Activated CD8-positive, alpha-beta T cell treated with anti-CD3 and anti-CD28 coated beads for 36 hours (primary cell): ENCODE measurements at places on chromosomes 2 and 18. TPM values are rescaled to one million over a fixed set of nuclear protein-coding genes. Genes with fewer than 3 reads are reported as not detected.

Gene BOK
- 0.22 TPM for total RNA-seq

Gene RFX8
- not detected for total RNA-seq

Gene COLEC11
- 0.49 TPM for total RNA-seq

Gene SIX2
- not detected for total RNA-seq

Gene TCF7L1
- total RNA-seq = not detected

Gene SPC25
- total RNA-seq = 32.0 TPM

- H3K27ac ChIP-seq = peak overlapping the region; percentile 92
- no peaks in the 10 kb centered on the region for H3K27me3 ChIP-seq
- peak overlapping the region; percentile 71 for H3K4me3 ChIP-seq
- peaks cover 25% of the 10 kb centered on the region for H3K36me3 ChIP-seq
- DNase-seq = no peak
Observed at GRCh38 chr2:37600735-37601134, 70.7 kb downstream of the CDC42EP3 start.

DNA sequence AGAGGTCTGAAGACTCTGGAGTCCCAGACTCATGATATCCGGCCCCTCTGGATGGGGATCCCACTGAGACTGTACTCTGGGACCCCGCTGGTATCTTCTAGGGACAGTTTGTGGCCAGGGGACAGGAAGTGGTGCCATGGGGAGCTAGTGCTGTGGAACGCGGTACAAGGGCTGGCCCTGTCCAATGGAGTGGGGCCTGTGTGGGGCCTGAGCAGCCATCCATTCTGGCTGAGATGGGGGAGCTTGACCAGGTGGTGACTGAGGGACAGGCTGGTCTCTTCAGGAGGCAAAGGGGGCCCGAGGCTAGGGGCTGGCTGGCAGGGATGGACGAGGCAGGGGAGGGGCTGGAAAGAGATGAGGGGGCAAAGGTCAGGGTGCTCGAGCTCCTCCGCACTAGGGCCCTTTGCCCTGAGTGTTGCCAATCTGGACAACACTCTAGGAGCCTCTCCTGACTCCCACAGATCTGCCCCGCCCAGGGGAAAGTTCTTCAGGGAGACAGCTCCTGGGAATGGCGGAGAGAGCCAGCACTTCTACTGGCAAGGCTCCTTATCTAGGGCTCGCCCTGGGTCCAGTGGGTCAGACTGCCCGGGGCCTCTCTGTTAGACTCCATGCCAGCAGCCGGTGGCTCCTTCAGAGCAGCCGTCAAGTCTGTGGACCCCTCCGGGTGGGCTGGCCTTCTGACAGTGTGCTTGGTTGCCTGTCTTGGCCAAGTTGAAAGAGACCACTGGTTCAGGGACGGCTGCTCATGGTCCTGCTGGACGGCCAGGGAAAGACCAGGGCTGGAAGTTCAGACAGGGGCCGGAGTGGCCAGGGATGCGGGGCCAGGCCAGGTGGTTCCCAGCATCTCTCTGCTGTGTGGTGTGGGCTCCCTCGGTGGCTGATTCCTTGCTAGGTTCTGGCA, 12.3 kb downstream of the MALL start:
- DNase-seq = no peak
- H3K4me1 ChIP-seq = peaks cover 3% of the 10 kb centered on the region
- no peak overlapping the region for H3K4me3 ChIP-seq
- H3K27me3 ChIP-seq = peaks cover 29% of the 10 kb centered on the region
- H3K36me3 ChIP-seq = no peaks in the 10 kb centered on the region

GRCh38 chr2:219527076-219527394, 12.8 kb downstream of the ASIC4 start:
- DNase-seq = no peak
- H3K4me3 ChIP-seq = no peak overlapping the region
- peaks cover 6% of the 10 kb centered on the region for H3K4me1 ChIP-seq
- no peaks in the 10 kb centered on the region for H3K36me3 ChIP-seq
- peaks cover 58% of the 10 kb centered on the region for H3K27me3 ChIP-seq

DNA sequence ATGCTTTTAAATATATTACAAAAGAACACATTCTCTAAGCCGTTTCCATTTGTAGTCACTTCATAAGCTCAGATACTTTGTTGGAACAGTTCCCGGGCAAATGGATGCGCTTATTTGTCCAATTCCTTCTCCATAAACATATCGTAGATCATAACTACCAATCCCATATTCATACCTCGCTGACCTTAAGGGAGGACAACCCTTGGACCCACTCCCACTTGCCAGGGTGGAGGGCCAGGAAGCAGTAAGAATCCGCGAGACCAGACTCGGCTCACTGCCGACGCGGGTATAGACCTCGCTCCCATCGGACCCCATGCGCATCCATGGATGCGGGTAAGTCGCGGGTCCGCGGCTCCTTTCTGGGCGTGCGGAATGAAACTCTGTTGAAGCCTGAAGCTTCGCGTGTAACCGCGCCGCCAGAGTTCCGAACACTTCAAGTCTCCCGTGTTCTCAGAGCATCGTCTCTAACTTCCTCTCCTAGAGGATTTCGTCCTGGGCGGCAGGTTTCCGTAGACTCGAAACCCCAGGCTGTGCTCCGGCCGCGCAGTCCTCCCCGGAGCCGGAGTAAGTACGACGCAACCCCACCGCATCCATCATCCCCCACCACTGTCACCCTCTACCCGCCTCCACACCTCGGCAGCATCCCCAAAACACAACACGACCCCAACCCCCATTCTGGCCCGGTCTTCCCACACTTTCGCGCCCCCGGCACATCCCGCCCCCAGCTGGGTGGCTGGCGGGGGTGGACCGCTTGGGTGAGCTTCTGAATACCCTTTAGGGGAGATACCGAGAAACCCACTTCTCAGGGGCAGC, 1.1 kb downstream of the DSC3 start:
- no peak overlapping the region for H3K27ac ChIP-seq
- peaks cover 3% of the 10 kb centered on the region for H3K36me3 ChIP-seq
- H3K27me3 ChIP-seq = peaks cover 44% of the 10 kb centered on the region
- peak overlapping the region; percentile 35 for H3K4me3 ChIP-seq
- no peak for DNase-seq
- H3K4me1 ChIP-seq = peaks cover 3% of the 10 kb centered on the region

DNA sequence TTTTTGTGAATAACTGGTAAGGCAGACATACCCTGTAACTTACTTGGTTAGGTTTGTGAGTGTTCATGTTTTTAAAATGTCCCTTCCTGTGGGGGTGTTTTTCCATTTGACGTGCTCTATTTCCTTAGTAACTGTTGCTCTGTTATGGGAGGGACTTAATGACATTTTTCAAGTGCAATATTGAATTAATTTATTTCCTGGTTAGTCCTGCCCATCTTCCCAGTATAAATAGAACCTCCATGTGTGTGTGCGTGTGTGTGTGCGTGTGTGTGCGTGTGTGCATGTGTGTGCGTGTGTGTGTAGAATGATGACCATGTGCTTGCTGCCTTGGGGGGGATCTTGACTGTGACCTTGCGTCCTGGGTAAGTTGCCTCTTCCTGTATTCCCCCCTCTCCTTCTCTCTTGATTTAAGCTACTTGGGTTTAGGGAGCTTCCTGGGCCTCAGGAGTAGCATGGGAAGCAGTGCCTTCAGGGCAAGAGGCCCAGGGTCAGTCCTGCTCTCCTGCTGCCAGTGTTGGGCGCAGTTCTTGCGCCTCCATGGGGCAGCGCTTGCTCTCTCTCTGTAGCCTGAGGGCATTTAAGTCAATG, 163.9 kb downstream of the LDLRAD4 start:
- H3K27me3 ChIP-seq = no peaks in the 10 kb centered on the region
- DNase-seq = peak; percentile 38
- H3K4me3 ChIP-seq = peak overlapping the region; percentile 77
- H3K36me3 ChIP-seq = peaks cover 4% of the 10 kb centered on the region

DNA sequence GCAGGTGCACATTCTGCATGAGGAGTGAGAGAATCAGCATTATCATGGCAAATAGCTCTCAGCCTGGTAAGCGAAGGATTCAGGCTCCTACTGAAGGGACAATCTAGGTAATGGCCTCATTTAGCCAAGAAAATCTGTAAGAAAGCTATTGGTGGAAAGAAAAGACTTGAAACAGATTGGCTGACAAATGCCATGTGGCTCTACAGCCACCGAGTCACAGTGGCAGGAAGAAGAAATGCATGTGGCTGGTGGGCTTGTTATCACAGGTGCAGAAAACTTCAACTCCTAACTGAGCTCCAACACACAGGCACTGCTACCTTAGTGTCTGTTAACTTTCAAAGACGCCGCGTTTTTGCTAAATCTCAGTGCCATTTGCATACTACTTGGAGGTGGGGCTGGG, 60.6 kb upstream of the REV1 start:
- no peak for DNase-seq
- peaks cover 2% of the 10 kb centered on the region for H3K36me3 ChIP-seq
- H3K27me3 ChIP-seq = peaks cover 2% of the 10 kb centered on the region
- H3K4me1 ChIP-seq = no peaks in the 10 kb centered on the region
- H3K4me3 ChIP-seq = no peak overlapping the region

DNA sequence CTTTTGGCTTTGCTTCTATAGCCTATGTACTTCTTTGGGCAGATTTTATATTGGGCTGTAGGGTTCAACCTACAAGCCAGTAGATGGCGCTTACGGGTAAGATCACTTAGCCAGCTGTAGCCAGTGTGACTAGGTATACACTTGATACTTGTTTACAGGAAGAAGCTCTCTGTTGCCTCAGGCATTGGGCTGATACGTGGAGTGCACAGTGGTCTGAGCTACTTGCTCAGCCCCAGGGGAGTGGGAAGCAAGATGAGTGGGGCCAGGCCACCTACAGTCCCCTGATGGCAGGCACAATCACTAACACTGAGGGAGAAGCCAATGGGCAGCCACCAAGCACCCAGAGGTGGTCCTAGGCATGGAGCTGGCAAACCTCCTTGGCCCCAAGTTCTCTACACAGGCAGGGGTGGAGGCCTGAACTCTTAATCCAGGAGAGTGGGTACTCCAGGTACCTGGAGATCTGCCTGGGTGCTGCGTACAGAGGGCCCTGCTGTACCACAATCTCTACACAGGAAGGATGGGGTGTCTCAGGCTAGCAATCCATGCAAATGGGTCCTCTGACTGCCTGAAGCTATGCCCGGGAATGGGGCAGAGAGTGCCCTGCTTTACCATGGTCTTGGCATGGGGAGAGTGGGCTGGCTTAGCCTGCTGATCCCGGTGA, 122.2 kb downstream of the NCOA1 start:
- H3K27ac ChIP-seq = peak overlapping the region; percentile 69
- H3K27me3 ChIP-seq = no peaks in the 10 kb centered on the region
- H3K36me3 ChIP-seq = peaks cover 22% of the 10 kb centered on the region
- H3K4me1 ChIP-seq = peaks cover 15% of the 10 kb centered on the region

GRCh38 chr2:219404954-219405353, 13.2 kb upstream of the DES start:
- H3K27me3 ChIP-seq = peaks cover 14% of the 10 kb centered on the region
- DNase-seq = no peak

DNA sequence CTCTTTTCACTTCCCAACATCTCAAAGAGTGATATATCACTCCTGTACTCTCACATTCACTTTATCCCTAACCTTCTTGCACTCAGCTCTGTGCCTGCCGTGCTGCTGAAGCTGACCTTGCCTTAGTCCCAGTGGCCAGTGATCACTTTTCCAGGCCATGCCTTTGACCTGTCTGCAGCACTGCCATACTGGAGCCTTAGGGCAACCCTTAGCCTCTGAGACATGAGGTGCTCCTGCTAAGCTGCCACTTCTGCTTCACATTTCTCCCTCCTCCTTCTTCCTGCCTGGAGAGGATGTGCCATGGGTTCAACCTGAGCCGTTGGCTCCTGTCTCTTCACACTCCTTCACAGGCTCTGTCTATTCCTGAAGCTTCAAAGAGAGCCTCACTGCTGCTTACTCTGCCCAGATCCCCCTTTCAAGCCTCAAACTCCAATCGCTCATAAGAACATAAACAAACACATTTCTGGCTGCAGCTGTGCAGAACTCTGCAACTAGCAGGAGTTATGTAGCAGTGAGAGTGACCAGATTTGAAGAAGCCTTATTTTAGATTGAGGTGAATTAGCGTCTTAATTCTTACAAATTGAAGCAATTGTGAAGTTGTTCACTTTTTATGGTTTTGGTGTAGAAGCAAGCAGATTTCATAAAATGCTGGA, 716.2 kb upstream of the FANCL start:
- H3K4me3 ChIP-seq = no peak overlapping the region
- H3K27me3 ChIP-seq = no peaks in the 10 kb centered on the region
- H3K4me1 ChIP-seq = no peaks in the 10 kb centered on the region
- no peaks in the 10 kb centered on the region for H3K36me3 ChIP-seq
- DNase-seq = no peak

DNA sequence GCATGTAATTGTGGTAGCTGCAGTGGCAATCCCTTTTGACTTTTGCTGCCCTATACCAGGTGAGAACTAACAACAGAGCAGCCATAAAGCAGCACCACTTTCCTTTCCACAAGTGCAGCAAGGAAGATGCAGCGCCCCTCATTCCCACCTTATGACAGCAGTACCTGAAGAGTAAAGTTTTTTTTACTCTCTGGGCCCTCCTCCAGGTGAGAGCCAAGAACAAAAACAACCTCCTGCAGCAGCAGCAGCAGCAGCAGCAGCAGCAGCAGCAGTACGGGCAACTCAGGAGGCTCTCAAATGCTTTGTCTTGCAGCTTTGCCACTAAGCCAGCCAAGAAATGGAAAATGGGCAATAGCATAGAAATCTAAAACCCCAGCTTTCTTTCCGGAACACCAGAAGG, 397.5 kb downstream of the FIGN start:
- no peak for DNase-seq
- no peak overlapping the region for H3K4me3 ChIP-seq
- H3K27me3 ChIP-seq = peaks cover 2% of the 10 kb centered on the region
- no peaks in the 10 kb centered on the region for H3K4me1 ChIP-seq

DNA sequence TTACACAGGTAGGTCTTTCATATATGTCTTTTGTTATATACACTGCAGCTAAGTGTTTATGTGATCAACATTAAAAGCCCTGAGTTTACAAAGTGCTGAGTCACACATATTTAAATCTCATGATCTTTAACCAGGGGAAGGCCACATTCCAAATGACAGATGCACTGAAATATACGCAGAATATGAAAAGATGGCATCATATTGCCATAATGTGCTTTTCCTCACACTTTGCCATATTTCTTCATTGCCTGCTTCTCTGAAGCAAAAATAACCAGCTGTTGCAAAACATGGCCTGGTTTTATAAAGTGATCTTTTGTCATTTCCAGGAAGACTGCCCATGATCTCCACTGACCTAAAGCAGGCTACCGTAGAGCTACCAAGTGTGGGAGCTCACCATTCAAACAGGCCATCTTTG, 93.5 kb upstream of the MAPRE2 start:
- no peak overlapping the region for H3K4me3 ChIP-seq
- DNase-seq = no peak
- no peaks in the 10 kb centered on the region for H3K36me3 ChIP-seq
- no peaks in the 10 kb centered on the region for H3K4me1 ChIP-seq

DNA sequence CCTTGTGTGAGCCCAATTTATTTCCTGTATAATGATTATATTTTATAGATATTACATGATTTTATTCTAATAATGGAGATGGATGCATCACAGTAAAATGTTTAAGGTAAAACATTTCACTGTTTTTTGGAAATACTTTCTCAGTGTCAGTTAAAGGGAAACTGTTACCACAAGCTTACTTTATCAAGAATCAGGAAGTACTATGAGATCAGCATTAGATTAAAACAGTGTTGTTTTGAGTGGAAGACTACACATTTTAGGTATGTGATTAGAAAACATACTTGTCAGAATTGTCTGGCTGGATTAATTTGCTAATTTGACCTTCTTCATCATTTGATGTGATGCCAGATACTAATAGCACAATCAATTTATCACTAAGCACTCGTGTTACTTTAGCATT, at the start of gene HRH4:
Gene HRH4, plus strand, starts transcription at position 250 of the 400 bp plus-strand sequence. Its CDS starts 92 bp downstream, at position 342.
- H3K27ac ChIP-seq = no peak within 1 kb of the TSS
- H3K27me3 ChIP-seq = peaks cover 3% of the 10 kb centered on the region

- no peak for DNase-seq
- no peaks in the 10 kb centered on the region for H3K36me3 ChIP-seq
- no peaks in the 10 kb centered on the region for H3K27me3 ChIP-seq
- no peak overlapping the region for H3K4me3 ChIP-seq
- H3K4me1 ChIP-seq = no peaks in the 10 kb centered on the region
Observed at GRCh38 chr18:25946540-25946939, 143.9 kb downstream of the SS18 start.
